ENCODE measurements at places on chromosomes 12 and 14.
A peak's percentile ranks its signal among the peaks of the same experiment; 100 is the strongest.

DNA sequence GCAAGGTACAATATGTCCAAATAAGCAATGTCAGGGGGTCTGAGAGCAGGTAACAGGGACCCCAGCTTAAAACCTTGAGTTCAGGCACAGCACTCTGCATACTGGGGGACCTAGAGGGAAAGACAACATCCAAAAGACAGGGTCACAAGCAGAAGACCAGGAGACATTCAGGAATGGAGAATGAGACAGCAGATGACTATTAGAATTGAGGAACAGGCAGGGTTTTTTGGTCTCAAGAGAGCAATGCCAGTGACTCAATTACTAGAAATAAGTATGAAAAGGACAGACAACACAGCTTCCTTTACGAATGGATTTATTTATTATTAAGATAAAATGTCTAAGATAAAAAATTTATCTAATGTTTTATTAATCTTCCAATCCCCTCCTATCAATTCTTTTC lies 223.0 kb downstream of the PTPRO start:
- no peak for DNase-seq

GRCh38 chr14:102601378-102601925 lies 9.0 kb downstream of the RCOR1 start:
- no peak for DNase-seq

- no peak for DNase-seq
Measured at GRCh38 chr14:70009961-70010360, 130.7 kb downstream of the SMOC1 start.

GRCh38 chr12:42946871-42947381 lies 357.4 kb upstream of the PRICKLE1 start:
- no peak for DNase-seq

DNA sequence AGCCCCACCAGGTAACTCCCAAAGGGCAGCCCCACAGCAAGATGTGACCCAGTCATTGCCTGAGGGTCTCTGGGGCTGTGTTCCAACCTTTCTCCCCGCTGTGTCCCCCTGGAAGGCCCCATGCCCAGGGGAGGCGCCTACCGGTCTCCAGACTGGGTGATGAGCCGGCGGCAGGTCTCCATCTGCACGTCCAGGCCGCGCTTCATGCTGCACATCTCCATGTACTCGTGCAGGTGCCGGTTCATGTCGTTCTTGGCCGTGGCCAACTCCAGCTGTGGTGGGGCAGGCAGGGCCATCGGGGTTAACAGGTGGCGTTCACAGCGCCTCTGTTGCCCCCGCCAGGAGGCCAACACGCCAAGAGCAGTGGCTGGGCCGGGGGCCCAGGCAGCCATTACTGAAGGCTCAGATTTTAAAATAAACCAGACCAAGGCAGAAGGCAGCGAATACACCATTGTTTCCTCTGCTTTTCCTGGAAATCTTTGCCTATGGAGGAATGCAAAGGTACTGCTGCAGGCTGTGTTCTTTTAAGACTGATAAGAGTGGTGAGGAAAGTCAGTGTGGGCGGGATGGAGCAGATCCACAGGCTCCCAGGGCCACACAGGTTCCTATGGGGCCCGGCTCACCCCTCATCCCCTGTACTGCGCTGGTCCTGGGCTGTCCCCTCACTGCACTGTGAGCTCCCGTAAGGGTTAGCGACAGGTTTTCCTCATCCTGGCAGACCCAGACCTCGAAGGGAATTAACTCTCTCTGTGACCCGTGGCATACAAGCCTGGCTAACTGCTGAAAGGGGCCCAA lies 7.3 kb downstream of the GAPDH start:
- DNase-seq, result no peak

GRCh38 chr12:81859521-81859920 lies 100.4 kb upstream of the PPFIA2 start:
- DNase-seq, result no peak

DNA sequence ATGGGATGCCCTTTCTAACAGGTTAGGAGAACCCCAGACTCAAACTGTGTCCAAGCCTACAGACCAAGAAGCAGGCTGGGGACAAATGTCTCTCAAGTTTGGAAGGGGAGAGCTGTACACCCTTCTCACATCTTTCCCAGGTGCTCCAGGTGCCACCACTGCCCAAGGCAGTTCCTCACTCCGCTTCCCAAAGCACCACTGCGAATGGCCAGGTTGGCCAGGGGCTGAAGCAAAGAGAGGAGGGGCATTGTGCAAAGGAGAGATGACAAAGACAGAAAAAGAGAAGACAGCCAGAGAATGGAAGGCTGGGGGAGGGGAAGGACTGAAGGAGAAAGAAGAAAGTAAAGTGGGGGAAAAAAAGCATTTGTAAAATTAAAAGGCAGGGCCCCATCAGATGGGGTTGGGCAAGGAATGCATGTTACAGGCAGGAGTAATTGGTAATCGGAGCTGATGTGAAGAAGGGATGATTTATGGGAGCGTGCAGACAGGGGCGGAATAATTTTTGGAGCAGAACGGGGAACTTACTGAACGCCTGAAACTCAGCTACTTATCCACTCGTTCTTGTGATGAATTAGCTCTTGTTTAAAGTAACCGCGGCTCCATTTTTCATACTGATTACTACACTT lies 165.8 kb downstream of the ESRRB start:
- DNase-seq, result no peak

- DNase-seq, result no peak
Measured at GRCh38 chr12:57966536-57966935, 25.2 kb downstream of the ATP23 start.

DNA sequence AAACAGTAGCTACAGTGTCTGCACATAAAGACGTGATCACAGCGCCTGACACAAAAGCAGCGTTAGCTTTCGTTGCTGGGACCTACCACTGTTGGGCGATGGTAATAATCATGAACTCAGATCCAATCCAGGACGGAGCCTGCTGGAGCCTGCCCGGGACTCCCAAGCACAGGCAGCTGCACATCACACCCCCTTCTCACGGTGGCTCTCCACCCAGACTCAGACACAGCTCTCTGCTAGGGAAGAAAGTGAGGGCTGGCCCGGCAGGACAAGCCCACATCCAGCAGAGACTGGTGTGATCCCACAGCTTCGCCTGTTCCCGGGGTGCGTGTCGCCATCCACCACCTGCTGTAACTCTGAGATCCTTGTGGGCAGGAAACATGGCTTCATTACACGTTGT lies 49.9 kb upstream of the FOXN3 start:
- no peak for DNase-seq

DNA sequence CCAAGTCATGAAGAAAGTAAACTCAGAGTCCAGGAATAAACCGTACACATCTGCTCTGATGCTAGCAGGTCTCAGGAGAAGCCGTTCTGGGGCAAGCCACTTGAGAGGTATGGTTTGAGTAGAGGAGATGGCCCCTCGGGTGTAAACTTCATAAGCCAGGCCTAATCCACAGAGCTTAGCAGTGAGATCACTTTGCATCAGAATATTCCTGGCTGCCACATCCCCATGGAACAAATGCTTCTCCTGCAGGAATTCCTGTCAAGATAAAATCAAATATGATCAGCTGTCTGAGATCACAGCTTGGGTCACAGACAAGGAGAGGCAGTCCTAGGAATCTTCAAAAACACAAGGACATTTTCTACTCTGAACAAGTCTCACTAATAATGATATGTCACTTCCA lies 11.2 kb upstream of the MAGOHB start:
- no peak for DNase-seq

DNA sequence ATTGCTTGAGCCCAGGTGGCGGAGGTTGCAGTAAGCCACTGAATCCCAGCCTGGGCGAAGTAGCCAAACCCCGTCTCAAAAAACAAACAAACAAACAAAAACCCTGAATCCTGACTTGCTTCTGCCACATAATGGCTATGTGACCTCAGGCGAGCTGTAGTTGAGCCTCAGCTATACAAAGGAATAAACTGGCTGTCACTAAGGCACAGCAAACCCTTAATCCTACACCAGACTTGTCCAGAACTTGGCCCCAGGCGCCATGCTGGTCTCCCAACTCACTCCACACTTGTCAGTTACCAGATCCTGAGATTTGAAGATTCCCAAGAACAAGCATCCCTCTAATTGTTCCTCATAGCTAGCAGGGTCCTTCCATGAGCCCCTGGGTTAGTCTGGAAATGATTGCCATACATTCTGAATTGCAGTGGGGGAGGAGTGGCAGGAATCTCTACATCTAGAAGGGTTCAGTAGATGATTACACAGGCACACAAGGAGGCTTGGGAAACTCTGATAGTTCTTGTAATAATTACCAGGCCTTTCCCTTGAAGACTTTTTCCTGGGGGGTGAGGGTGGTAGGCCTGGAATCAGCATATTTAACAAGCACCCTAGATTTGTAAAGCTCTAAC lies 9.9 kb downstream of the MAP3K12 start:
- DNase-seq, result no peak

DNA sequence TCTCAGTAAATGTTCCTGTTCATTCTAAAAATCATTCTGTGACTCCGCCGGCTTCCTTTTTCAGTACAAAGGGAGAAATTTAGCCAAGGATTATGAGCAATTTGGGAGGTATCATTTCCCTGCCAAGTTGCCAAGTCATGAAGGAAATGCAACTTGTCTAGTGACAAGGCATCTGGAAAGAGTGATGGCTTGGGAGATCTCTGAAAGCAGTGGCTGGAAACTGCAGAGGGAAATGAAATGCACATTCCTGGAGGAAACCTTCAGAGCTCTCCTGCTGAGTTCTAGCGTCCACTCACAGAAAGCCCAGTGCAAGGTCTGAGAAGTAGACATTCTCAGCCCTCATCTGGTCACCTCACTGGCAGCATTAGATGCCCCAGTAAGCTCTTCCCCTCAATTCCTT lies 91.7 kb downstream of the GALC start:
- DNase-seq, result no peak

DNA sequence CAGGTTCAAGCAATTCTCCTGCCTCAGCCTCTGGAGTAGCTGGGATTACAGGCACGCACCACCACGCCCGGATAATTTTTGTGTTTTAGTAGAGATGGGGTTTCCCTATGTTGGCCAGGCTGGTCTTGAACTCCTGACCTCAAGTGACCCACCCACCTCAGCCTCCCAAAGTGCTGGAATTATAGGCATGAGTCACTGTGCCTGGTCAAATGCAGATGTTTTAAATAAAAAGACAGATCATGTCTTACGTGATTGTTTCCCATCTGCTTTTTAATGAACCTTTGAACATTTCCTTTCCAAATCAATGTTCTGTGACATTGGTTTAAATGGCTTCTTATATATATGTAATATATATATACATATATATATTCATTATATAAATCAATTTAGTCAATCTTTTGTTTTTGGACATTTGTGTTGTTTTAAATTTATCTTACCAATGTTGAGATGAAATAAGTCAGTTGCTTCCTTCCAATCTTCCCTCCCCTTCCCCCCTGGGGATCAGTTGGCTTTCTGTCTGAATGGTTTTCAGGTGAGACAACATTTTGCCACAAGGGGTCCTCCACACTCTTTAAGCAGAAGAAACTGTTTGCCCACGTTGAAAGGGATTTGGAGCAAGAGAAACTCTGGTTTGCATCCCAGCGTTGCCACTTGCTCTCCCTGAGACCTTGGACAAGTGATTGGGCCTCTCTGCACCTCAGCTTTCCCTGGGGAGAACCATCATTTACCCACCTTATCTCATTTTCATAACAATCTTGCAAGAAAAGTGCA lies 47.6 kb upstream of the RBM19 start:
- DNase-seq, result peak; percentile 48

DNA sequence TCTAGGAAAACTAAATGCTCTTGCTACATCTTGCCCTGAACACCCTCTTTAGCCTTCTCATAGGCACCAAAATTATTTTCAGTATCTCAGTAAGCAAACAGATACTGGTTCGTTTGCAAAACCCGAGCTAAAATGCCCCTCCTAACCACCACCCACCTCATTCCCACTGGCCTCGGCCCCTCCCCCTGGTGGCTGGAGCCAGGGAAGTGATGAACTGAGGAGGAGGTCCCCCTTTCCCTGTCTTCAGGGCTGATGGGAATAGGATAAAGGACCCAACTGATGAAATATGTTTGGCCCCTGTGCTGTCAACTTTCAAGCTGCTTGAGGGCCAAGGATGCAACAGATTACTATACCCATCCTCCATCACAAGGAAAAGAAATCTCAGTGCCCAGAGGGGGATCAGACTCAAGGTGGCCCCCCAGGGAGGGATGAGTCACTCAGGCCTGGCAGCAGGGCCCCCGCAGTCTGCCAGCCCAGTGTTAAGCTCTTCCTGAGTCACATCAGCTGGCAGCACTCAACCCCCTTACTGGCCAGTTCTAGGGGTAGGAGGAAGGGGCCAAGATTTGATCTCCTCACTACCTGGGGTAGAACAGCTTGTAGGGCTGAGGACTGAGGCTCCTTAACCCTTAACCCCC lies 1.7 kb downstream of the ANKRD52 start:
- peak; percentile 46 for DNase-seq

GRCh38 chr14:102902086-102902485 lies 20.4 kb upstream of the AMN start:
- DNase-seq, result no peak

- DNase-seq, result no peak
Measured at GRCh38 chr14:33836203-33836899, 114.5 kb downstream of the EGLN3 start.

- no peak for DNase-seq
Measured at GRCh38 chr14:99271221-99271941, 616 bp downstream of the BCL11B start.

GRCh38 chr12:59973515-59973914 lies 377.7 kb downstream of the SLC16A7 start:
- DNase-seq, result peak; percentile 97

DNA sequence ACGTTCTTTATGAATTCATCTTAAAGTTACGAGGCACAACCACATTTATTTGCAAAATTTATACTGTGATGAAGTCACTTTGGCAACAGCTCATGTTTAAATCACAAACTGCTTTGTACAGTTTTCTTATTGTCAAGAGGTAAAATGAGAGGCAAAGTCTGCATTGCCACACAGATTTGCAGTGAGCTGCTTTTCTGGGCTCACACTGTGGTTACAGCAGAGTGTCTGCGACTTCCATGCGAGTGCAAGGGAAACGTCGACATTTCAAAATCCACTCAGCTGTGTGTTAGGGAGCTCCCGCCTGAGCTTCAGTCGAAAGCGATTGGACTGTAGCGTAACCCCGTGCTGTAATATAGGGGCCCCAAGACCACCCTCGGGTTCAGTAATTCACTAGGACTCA lies 13.0 kb downstream of the MTA1 start:
- peak; percentile 37 for DNase-seq

DNA sequence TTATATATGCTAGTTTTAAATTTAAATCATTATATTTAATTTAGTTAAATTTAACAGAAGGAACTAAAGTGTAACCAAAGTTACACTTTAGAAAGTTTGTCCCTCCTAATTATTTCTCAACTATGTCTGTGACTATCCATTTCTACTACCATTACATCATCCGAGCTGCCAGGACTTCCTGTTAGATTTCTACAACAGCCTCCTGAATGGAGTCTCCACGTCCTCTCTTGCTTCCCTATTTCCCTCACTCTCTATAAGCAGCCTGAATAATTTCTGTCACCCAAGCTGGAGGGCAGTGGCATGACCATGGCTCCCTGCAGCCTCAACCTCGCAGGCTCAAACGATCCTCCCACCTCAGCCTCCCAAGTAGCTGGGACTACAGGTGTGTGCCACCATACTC lies 84.1 kb downstream of the TTC7B start:
- DNase-seq, result no peak

- DNase-seq, result no peak
Measured at GRCh38 chr12:46983393-46983793, 96.0 kb upstream of the PCED1B start.

GRCh38 chr14:24861083-24861630 lies 188.8 kb downstream of the STXBP6 start:
- peak; percentile 70 for DNase-seq

GRCh38 chr12:27199638-27200300 lies 44.3 kb upstream of the STK38L start:
- DNase-seq, result no peak
